Naive B cell (primary cell): ENCODE measurements at places on chromosomes 2 and 18. TPM values are rescaled to one million over a fixed set of nuclear protein-coding genes. Genes with fewer than 3 reads are reported as not detected.

DNA sequence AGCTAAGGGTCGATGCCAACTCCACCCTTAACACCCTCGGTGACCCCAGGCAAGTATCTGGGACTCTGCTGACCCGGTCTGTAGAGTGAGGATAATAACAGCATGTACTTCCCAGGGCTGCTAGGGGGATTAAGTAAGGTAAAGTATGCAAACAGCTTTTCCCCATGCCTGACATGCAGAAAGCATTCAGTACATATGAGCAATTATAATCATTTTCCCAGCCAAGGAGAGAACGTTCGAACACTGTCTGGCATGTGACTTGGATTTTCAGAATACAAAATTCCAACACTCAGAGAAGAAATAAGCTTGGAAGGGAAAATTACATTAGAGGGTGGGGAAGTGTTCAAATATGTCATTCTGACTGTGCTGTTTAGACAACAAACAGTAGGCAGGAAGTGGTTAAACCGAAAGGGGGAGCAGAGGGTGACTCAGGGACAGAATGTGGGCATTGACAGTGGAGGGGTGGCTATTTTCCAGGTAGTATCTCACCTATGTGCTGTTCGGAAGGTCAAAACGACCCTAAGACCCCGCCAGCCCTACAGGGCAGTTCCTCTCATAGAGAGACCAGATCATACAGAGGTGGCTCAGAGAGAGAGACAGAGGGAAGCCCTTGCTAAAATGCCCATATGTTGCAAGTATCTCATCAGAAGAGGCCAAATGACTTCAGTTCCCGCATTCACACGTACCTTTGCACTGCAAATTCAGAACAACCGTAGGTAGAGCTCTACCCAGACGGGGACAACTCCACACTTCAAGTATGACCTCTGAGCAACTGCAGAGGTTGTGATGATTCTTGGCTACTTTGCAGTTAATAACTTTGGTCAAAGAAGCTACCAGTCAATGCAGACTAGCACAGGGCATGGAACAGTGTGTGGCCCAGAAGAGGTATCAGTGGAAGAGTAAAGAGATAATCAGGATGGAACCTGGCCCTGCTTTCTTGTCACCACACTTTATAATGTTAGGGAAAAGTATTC is 14.8 kb downstream of the ASPRV1 start:
- H3K27me3 ChIP-seq = no peaks in the 10 kb centered on the region
- no peak for DNase-seq
- H3K4me1 ChIP-seq = peaks cover 19% of the 10 kb centered on the region

DNA sequence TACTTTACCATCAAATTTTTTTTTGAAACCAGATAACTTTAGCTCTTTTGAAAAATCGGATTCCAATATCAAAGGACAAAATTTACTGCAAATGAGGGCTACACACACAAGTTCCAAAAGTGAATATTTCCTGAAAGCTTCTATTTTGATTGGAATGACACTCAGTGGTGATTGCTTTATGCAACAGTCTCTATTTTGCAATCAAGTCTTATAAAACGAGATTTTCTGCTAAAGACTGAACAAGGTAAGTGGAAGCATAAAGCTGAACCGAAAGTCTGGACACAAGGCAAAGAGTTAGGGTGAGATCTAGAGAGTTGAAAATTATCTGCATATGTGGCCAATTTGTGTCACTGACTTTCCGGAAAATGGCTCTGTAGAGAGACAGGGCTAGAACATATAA is 145.0 kb upstream of the OSR1 start:
- no peaks in the 10 kb centered on the region for H3K27me3 ChIP-seq
- H3K36me3 ChIP-seq = no peaks in the 10 kb centered on the region
- no peak for DNase-seq
- no peak overlapping the region for H3K4me3 ChIP-seq
- H3K27ac ChIP-seq = no peak overlapping the region

- no peak for DNase-seq
- H3K27ac ChIP-seq = peak overlapping the region; percentile 14
- H3K4me1 ChIP-seq = no peaks in the 10 kb centered on the region
- no peak overlapping the region for H3K4me3 ChIP-seq
- no peaks in the 10 kb centered on the region for H3K36me3 ChIP-seq
Observed at GRCh38 chr2:45631319-45631718, 20.2 kb upstream of the PRKCE start.

DNA sequence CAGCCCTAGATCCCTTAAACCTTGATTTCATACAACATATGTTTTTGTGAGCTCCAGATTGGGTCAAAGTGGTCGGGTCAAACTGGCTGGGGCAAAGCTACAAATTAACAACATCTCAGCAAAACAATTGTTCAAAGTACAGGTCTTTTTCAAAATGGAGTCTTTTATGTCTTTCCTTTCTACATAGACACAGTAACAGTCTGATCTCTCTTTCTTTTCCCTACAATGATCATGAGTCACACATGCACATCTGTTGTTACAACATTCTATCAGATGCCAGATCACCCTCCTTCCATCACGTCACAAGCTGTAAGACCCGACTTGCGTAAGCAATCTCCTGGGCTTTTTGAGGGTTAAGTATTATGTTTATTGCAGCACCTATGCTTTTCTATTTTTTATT is 55.1 kb downstream of the RHOB start:
- DNase-seq = no peak
- no peaks in the 10 kb centered on the region for H3K4me1 ChIP-seq
- H3K4me3 ChIP-seq = no peak overlapping the region
- peaks cover 4% of the 10 kb centered on the region for H3K27me3 ChIP-seq
- H3K36me3 ChIP-seq = no peaks in the 10 kb centered on the region

- no peaks in the 10 kb centered on the region for H3K27me3 ChIP-seq
- H3K4me3 ChIP-seq = no peak overlapping the region
- peaks cover 36% of the 10 kb centered on the region for H3K4me1 ChIP-seq
- H3K27ac ChIP-seq = peak overlapping the region; percentile 32
- H3K36me3 ChIP-seq = peaks cover 21% of the 10 kb centered on the region
Observed at GRCh38 chr18:46215902-46216723, 111.9 kb downstream of the HAUS1 start.

GRCh38 chr2:218445602-218446001 is 26.7 kb downstream of the VIL1 start:
- DNase-seq = no peak
- H3K36me3 ChIP-seq = peaks cover 8% of the 10 kb centered on the region
- no peak overlapping the region for H3K4me3 ChIP-seq
- H3K27ac ChIP-seq = no peak overlapping the region
- H3K4me1 ChIP-seq = no peaks in the 10 kb centered on the region
- no peaks in the 10 kb centered on the region for H3K27me3 ChIP-seq

DNA sequence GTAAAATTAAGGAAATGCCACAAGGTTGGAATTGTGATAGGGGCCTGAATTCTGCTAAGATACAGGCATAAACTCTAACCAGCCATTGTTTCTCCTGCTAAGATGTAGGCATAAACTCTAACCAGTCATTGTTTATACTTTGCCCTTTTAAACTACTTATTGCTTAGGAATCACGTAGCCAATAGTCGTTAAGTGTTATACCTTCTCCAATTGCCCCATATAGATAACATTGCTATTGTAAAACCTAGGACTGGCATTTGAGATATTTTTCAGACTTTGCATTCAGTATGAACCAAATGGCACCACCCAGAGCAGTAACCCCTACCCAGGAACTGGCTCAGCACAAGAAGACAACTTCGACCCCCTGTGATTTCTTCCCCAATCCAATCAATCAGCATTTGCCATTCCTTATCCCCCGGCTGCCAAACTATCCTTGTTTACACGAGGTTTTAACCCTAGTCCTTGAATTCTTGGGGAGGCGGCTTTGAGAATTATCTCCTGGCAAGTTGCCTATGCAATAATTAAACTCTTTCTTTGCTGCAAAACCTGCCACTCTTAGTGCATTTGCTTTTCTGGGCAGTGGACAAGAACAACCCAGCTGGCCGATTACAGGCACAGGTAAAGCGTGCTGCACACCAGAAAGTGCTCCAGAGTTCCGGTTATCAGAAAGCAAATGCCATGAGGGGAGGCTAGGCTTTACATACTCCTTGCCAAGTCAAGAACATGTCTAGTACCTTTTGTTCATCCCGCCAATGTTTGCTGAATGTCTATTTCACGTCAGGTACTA is 167.6 kb downstream of the LAMA1 start:
- no peak overlapping the region for H3K4me3 ChIP-seq
- H3K27ac ChIP-seq = no peak overlapping the region
- DNase-seq = no peak
- no peaks in the 10 kb centered on the region for H3K27me3 ChIP-seq

DNA sequence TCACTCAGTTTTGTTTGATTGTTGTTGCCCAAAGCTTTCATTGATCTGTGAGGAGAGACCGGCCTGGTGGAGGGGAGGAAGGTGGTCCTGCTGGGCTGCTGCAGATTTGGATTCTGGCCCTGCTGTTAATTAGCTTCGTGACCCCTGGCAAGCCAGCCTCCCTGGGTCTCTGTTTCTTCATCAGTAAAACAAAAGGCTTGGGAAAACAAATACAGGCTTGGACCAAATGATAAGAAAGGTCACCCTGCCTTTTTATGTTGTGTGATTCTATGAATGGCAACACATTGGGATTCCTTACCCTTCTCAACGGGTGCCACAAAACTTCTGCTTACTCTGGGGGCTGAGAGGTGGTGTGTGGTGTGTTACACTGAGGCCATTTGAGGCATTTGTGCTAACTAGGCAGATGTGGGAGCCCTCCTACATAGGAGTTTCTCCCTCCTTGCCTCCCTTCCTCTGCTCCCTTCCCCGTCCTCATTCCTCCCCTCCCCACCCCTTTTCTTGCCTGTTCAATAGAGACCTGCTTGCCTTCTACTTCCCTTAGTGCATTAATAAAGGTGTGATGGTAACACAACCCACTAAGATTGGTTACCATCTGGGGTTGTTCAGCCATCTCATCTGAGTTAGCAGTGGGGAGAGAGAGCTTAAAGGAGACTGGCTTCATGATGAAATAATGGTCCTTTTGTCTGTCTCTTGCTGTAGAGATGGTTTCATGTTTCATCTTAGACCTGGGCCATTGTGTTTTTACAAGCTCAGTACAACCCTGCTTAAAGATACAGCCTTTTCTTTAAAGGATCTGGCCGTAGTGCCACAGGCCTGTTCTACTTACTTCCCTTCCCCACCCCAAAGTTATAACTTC is 96.2 kb downstream of the TANC1 start:
- no peak overlapping the region for H3K27ac ChIP-seq
- H3K4me1 ChIP-seq = peaks cover 12% of the 10 kb centered on the region
- no peaks in the 10 kb centered on the region for H3K36me3 ChIP-seq
- H3K4me3 ChIP-seq = no peak overlapping the region
- DNase-seq = no peak

DNA sequence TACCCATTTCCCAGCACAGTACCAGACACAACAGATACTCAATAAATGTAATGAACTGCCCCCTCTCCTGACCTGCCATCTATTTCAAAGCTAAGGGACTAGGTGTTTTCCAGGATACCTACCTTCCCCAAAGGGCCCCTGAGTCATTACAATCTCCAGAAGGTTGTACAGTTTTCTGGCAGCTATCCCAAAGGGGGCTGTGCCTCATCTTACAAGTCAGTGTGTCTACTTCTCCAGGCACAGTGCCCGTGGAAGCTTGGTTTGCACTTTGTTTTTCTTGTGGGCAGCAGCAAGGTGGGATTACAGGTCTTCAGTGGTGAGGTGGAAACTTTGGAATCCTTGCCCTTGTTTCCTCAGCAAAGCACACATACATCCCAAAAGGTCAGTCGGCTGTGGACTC is 62.8 kb upstream of the CYP26B1 start:
- H3K36me3 ChIP-seq = no peaks in the 10 kb centered on the region
- no peak overlapping the region for H3K4me3 ChIP-seq
- H3K27me3 ChIP-seq = no peaks in the 10 kb centered on the region
- DNase-seq = no peak
- no peaks in the 10 kb centered on the region for H3K4me1 ChIP-seq

- H3K4me1 ChIP-seq = no peaks in the 10 kb centered on the region
- no peak overlapping the region for H3K27ac ChIP-seq
- H3K36me3 ChIP-seq = no peaks in the 10 kb centered on the region
- no peak overlapping the region for H3K4me3 ChIP-seq
- no peak for DNase-seq
Observed at GRCh38 chr2:231370429-231370748, 25.1 kb upstream of the B3GNT7 start.

- no peaks in the 10 kb centered on the region for H3K36me3 ChIP-seq
- no peak overlapping the region for H3K27ac ChIP-seq
- H3K27me3 ChIP-seq = peaks cover 26% of the 10 kb centered on the region
- H3K4me1 ChIP-seq = peaks cover 35% of the 10 kb centered on the region
Observed at GRCh38 chr2:55116598-55116964, 66.3 kb upstream of the RTN4 start.

- no peak for DNase-seq
- H3K36me3 ChIP-seq = no peaks in the 10 kb centered on the region
- no peaks in the 10 kb centered on the region for H3K27me3 ChIP-seq
Observed at GRCh38 chr2:29218550-29219125, 103.4 kb downstream of the CLIP4 start.

- no peak overlapping the region for H3K4me3 ChIP-seq
- no peaks in the 10 kb centered on the region for H3K4me1 ChIP-seq
- DNase-seq = no peak
- H3K27me3 ChIP-seq = no peaks in the 10 kb centered on the region
Observed at GRCh38 chr2:49278141-49278540, 123.8 kb upstream of the FSHR start.

DNA sequence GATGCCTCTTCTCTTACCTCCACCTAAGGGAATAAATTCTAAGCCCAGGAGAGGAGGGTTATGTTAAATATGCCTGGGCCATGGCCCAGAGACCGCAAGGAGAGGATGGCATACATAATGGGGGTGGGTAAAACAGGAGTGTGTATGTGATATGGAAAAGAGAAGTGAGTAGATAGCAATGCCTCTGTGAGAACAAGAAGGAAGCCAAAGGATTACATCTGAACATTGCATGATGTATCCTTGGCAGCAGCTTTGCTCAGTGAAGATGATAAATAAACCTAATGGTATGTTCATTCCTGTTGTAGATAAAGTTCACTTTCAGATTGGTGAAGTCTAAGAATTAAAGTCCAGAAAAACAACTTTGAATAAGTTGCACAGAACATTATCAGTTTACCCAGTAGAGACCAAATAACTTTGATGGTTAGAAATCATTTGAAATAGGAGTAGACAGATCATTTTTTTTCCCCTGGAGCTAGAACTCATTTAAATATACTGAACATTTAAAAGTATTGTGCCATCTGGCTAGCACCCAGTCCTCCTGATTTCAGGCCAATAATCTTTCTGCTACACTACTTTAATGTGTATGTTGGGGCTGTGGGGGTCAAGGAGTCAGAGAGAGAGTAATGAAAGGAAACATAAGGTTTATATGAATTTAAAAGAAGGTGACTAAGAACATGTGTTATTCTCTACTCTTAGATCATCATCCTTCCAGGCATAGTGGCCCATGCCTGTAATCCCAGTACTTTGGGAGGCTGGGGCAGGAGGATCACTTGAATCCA is 231.7 kb downstream of the PARD3B start:
- H3K27ac ChIP-seq = no peak overlapping the region
- no peak overlapping the region for H3K4me3 ChIP-seq
- no peaks in the 10 kb centered on the region for H3K4me1 ChIP-seq

- H3K4me3 ChIP-seq = no peak overlapping the region
- peaks cover 52% of the 10 kb centered on the region for H3K36me3 ChIP-seq
- H3K27me3 ChIP-seq = no peaks in the 10 kb centered on the region
- peaks cover 5% of the 10 kb centered on the region for H3K4me1 ChIP-seq
- no peak for DNase-seq
- peak overlapping the region; percentile 34 for H3K27ac ChIP-seq
Observed at GRCh38 chr2:224837558-224837957, 121.4 kb upstream of the CCDC195 start.

GAD1 gene
- not detected for polyA plus RNA-seq

SCN7A gene
- not detected for polyA plus RNA-seq

NT5DC4 gene
- not detected for polyA plus RNA-seq

CCDC141 gene
- 3.3 TPM for polyA plus RNA-seq

CREG2 gene
- polyA plus RNA-seq = not detected

RUFY4 gene
- polyA plus RNA-seq = not detected
